Activated gamma-delta T cell treated with anti-CD3 and anti-CD28 coated beads, Interleukin-2, amount 50 U/mL, for 16 hours (primary cell): ENCODE measurements at places on chromosomes 2 and 18.
A peak's percentile ranks its signal among the peaks of the same experiment; 100 is the strongest.

- DNase-seq, result no peak
These were observed 166.8 kb downstream of the CAMKMT start for GRCh38 chr2:44528595-44528994.

DNA sequence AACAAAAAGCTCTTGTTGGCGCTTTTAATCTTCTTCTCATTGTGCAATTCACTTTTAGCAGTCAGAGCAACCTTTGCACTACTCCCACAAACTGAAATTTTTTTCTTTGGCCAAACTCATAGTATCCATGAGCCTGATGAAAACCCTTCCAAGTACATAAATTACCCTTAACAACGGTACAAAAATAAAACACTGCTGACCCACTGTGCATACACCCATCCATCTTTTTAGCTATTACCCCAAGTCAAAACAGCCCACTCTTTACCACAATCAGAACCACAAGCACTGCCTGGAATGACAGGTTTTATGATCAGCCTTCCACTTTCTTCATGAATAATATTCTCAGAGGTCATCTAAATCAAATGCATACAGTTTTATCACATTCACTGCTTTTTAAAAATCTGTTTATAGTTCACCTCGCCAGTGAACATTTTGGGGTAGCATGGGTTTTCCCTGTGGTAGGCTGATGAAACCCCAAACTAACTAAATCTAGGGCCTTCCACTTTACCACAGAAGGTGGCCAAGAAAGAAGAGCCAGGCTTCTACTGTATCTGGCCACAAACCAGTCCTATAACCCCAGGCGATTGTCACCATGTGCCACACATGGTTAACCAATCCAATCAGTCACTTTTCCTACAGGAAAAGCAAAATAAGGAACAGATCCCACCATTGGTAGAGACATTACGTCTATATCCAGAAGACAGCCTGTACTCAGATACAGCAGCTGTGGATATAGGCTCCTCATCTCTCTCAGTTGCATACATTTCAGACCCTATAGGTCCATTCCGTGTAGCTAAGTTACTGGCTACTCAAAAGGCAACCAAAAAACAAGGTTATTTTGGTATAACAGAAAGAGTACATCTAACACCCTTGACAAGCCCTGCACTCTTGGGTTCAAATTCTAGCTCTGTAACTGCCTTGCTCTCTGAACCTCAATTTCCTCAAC lies 171.3 kb downstream of the THADA start:
- no peak for DNase-seq

- no peak for DNase-seq
These were observed 21.8 kb upstream of the GRB14 start for GRCh38 chr2:164642946-164643555.

DNA sequence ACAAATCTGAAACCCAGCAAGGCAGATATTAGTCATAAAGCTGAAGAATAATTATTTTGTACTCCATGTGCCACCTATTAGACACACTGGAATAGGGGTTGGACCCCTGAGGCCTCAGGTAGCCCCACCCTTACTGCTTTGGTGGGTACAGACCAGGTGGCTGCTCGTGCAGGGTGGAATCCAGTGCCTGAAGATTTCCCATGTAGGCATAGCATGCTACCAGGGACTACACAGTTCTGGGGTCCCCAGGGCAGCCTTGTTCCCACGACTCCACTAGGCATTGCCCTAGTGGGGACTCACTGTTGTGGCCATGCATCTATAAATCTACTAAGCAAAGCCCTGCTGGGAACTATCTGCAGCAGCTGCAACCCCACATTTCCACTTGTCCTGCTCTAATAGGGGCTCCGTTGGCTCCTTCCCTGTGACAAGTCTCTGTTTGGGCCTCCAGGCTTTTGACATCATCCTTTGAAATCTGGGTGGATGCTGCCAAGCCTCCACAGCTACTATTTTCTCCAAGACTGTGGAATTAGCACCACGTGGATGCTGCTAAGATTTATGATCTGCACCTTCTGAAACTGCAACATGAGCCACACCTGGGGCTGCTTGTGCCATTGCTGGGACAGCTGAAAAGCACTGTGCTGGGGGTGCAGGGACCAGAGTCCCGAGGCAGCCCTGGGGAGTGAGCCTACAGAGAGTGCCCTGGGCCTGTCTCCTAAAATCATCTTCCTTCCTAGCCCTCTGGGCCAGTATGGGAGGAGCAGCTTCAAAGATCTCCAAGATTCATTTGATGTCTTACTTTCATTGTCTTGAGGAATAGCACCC lies 303.8 kb downstream of the FSIP2 start:
- DNase-seq, result no peak

- no peak for DNase-seq
These were observed 192.6 kb upstream of the TCF4 start for GRCh38 chr18:55780586-55781071.

DNA sequence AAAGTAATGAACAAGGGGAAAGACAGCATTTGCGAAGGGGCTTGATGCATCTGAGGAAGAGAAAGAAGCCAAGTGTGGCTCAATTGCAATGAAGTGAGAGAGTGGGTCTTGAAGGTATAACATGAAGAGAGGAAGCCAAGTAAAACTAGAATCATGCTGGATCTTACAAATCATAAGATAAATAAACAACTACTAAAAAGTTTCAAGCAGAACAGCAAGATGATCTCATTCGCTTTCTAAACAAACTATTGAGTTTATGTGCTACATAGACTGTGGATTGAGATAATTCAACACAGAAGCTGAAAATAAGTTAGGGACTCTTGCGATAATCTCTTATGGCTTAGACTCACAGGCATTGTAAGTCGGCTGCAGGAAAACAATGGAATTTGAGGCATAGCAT lies 1310.5 kb upstream of the NRXN1 start:
- no peak for DNase-seq

DNA sequence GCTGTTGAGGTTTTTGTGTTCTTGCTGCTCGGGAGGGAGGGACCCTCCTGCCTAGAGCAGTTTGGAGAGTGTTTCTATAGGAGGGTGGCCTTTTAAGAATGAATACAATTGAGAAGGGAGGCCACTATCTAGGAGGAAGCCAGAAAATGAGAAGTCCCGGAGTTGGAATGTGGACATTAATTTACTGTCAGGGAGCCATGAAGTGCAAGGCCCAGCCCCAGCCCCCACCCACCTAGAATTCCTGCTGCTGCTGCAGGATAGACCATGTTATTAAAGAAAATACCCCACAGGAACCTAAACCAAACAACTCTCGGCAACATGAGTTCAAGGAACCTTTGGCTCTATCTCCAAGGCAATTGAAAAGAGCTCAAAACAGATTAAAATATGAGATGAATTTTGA lies 46.0 kb downstream of the ZBTB7C start:
- DNase-seq, result no peak

GRCh38 chr2:241413929-241414580 lies 58.0 kb downstream of the FARP2 start:
- no peak for DNase-seq

GRCh38 chr2:191799526-191799925 lies 47.4 kb downstream of the CAVIN2 start:
- no peak for DNase-seq

DNA sequence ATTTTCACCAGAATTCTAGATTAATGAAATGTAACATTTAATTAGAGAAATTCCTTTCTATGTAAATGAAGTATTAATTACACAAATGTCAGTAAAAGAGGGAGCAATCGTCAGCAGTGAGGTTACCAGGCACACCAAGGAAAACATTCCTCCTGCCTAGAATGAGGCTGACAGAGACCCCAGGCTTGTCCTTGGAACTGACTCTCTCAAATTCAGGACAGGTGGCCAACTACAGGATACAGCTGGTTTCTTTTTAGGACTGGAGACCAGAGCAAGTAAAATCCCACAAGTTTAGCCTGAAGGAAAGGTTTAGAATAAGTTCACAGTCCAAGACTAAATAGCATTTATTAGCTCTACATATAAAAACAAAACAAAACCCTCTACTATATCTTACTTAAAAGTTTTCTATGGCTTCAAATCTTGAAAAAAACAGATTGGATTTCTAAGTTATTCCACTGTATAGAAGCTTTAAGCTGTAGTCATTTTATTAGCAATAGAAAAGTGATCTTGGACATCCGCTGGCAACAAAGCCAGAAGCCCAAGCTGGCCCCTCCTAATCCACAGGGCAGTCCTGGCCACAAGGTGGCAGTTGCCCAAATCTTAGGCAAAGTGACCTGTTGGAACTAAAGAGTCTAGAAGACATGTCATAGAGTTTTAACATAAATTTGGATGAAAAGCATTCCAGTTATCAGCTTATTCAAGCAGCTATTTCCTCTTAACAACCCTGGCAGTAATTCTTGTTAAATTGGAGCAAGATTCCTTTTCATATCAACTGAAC lies 81.0 kb downstream of the SP3 start:
- peak; percentile 3 for DNase-seq

- no peak for DNase-seq
These were observed 50.5 kb upstream of the TSPYL6 start for GRCh38 chr2:54306556-54306955.

GRCh38 chr18:54888933-54889332 lies 60.7 kb downstream of the RAB27B start:
- no peak for DNase-seq

GRCh38 chr2:134783912-134784311 lies 54.5 kb upstream of the ACMSD start:
- no peak for DNase-seq

DNA sequence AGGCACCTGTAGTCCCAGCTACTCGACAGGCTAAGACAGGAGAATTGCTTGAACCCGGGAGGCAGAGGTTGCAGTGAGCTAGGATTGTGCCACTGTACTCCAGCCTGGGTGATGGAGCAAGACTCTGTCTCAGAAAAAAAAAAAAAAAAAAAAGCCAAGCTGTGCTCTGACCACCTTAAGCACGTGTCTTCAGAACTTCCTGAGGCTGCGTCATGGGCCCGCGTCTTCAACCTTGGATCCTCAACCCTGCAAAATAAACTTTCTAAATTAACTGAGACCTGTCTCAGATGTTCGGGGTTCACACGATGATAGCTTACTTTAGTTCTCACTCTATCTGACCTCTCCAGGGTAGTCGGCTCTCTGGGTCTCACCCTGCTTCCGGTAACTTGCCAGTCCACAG lies 65.8 kb upstream of the CABLES1 start:
- peak; percentile 10 for DNase-seq

GRCh38 chr2:111221701-111222100 lies 101.0 kb downstream of the BCL2L11 start:
- no peak for DNase-seq

- no peak for DNase-seq
These were observed 110.0 kb downstream of the TCF4 start for GRCh38 chr18:55477860-55478581.

- no peak for DNase-seq
These were observed 50.0 kb downstream of the KCNE4 start for GRCh38 chr2:223102040-223102400.

DNA sequence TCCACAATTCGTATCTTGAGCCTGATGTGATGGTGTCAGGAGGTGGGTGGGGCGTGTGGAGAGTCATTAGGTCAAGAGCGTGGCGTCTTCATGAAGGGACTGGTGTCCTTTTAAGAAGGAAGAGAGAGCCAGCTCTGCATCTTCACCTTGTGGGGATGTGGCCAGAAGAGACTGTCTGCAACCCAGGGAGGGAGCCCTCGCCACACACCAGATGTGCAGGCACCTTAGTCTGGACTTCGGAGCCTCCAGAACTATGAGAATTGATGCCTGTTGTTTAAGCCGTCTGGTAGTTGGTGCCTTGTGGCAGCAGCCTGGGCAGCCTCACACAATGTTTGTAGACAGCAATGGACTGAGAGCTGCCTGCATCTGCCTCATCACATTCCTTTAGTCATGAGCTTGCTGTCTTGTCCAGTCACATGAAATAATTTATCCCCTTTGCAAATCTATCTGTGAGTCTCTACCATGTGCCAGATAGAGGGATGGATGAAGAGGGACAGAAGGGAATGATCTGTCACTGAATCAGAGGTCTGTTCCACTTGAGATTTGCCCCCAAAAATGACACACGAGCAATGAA lies 61.0 kb downstream of the MYT1L start:
- DNase-seq, result no peak

- DNase-seq, result no peak
These were observed 64.4 kb downstream of the TSN start for GRCh38 chr2:121819846-121820245.

DNA sequence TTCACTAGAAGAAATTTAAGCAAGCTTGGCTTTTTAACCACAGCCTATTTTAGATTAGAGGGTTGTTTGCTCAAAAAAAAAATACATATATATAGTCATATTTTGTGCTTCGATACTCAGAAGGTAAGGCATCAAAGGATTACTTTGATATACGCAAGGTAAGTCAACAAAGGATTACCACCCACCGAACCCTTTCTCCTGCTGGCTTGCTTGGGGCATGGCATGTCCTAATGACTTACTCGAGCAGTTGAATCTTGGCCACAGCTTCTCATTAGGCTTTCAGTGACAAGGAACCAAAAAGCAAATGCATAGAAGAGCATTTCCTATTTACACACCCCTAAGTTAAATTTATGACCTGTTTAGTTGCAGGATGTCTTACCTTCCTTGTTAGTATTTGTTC lies 295.7 kb downstream of the AGAP1 start:
- DNase-seq, result no peak

DNA sequence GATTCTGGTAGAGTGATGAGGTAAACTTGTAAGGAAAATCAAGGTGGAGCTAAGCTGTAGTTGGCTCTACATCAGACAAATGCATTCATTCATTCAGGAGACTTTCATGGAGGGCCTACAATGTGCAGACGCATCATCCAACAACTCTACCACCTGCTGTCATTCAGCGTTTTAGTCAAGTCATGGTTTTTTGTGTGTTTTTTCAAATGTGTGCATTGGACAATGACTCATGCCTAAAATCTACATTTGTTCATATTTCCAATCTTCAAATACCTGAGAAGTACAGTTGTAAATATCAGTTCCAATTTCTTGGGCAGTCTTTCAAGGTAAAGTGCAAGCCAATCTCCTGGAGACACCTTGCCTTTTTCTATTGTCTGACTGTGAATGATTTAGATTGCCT lies 108.0 kb upstream of the LGALSL start:
- no peak for DNase-seq

DNA sequence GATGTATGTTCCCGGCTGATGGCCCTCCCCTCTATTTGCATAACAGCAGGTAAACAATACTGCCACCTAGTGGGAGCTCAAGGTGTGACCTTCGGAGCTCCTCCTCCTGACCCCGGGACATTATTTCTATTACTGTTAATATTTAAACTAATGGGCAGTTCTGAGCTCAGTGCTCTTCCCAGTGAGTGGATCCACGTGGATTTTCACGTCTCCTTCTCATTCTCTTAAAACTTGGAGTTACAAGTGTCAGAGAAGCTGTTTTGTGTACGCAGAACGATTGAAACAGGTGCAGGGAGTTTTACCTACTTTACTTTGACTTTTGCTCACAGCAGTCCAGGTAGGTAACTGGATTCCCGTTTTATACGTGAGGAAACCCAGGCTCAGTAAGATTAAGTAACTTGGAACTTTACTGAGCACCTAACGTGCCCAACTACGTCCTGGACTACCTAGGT lies 127.3 kb downstream of the PRKCE start:
- peak; percentile 47 for DNase-seq

DNA sequence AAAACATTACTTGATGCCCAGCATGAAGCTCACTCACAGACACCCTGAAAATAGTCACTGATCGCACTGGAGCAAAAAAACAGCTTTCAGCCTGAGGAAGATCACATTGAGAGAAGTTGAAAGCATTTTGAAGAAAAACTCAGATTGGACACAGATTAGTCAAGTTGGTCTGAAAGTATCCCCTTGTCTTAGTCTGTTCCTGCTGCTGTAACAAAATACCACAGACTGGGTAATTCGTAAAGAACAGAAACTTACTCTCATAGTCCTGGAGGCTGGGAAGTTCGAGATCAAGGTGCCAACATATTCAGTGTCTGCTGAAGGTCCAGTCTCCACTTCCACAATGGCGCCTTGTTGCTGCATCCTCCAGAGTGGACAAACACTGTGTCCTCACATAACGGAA lies 14.2 kb upstream of the NDUFV2 start:
- DNase-seq, result no peak

GRCh38 chr2:27024812-27025211 lies 8.0 kb upstream of the TMEM214 start:
- DNase-seq, result no peak
